ENCODE measurements at places on chromosomes 2 and 18.

DNA sequence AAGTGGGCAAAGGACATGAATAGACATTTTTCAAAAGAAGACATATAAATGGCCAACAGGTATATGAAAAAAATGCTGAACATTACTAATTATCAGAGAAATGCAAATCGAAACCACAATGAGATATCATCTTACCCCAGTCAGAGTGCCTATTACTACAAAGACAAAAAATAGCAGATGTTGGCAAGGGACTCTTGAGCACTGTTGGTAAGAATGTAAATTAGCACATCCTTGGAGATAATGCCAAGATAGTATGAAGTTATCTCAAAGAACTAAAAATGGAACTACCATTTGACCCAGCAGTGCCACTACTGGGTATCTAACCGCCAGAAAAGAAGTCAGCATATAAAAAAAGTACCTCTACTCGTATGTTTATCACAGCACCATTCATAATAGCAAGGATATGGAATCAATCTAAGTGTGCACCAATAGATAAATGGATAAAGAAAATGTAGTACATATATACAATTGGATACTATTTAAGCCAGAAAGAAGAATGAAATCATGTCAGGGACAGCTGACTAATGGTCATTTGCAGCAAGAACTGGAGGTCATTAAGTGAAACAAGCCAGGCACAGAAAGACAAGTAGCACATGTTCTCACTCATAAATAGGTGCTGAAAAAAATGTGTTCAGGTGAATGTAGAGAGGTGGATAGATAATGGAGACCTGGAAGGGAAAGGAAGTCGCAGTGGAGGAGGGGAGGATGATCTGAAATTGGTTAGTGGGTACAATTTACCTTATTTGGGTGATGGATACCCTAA lies 141.7 kb upstream of the B3GNT2 start:
- DNase-seq: no peak

DNA sequence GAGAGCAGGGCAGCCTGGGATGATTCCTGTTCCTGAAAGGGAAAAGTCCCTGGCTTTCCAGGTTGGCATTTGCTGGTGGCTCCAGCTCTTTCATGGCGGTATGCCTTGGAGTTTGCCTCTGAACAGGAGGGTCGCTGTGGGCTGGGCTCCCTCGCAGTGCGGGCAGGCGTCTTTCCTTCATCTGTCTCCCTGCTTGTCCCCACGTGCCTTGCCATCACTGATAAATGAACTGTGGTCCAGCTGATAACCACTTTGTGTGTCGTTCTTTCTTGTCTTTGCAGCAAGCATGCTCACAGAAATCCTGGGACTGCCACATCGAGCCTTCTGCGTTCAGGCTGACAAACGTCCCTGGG lies 35.3 kb downstream of the SMIM21 start:
- DNase-seq: no peak

- no peak for DNase-seq
These were observed 56.4 kb downstream of the SCN3A start for GRCh38 chr2:165147186-165148045.

DNA sequence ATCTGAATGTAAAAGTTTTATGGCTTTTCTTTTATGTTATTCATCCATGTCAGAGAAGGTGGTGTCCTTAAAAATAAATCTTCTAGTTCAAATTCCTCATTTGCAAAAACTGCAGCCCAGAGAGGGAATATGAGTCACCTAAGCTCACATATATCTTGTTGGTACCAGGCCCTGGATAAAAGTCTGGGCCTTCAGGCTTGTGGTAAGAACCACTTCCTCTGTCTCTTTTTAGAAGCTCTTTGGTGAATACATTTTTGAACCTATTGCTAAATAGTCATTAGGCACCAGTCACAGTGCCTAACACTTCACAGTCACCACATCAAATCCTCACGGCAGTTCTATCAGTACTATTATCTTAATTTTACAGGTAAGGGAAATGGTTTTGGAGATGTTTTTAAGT lies 199.2 kb downstream of the KCNS3 start:
- DNase-seq: peak; percentile 91

- DNase-seq: no peak
These were observed 23.9 kb downstream of the BAZ2B start for GRCh38 chr2:159592441-159592840.

DNA sequence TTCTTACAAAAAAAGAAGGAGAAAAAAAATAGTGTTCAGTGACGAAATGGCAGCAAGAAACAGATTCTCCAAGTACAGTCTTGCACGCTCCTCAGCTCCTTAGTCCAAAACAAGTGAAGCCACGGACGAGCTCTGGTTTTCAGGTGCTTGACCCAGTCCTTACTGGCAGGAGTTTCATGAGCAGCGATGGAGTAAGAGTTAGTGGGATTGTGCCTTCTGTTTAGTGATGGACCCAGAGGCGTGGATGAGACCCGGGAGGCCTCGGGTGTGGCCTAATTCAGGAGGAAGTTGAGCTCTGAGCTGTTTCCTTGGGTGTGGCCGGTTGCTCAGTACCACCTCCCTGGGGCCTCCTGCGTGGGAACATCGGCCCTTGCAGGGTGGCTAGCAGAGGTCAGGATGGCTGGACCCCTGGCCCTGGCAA lies 52.0 kb downstream of the KIF5C start:
- DNase-seq: no peak

- peak; percentile 15 for DNase-seq
These were observed 791 bp upstream of the CYRIA start for GRCh38 chr2:16666449-16666801.

Measured in AG10803 (cell line).